ENCODE measurements at places on chromosomes 7 and 10. TPM values are rescaled to one million over a fixed set of nuclear protein-coding genes. Genes with fewer than 3 reads are reported as not detected.

The AGMO gene
- polyA plus RNA-seq = 0.04 TPM

The CNPY1 gene
- not detected for polyA plus RNA-seq

The TEX36 gene
- not detected for polyA plus RNA-seq

The ACTR3C gene
- 6.8 TPM for polyA plus RNA-seq

The FAM180A gene
- polyA plus RNA-seq = 0.65 TPM

The ZNF775 gene
- 3.2 TPM for polyA plus RNA-seq

GRCh38 chr7:157150882-157151281 is 12.2 kb downstream of the UBE3C start:
- DNase-seq = peak; percentile 51

GRCh38 chr10:130354573-130354954 is 218.4 kb downstream of the GLRX3 start:
- no peak for DNase-seq

- peak; percentile 22 for DNase-seq
Measured at GRCh38 chr7:151174246-151175046, 7.0 kb upstream of the GBX1 start.

DNA sequence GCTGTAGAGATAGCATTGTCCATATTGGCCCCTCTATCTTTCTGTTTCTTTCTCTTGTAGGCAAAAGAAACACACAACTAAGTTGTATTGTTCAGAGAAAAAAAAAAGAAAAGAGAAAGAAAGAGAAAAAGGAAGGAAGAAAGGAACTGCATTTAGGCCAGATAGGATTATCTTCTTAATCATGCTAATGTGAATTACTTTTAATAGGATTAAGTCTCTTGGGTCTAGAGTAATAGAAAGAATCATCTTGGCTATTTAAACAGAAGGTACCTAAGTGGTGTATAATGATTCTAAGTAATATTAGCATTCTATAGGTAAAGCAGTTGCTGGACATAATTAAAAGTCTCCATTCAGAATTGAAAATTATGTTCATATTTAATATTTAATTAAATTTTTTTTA is 42.2 kb downstream of the GPR85 start:
- DNase-seq = no peak

DNA sequence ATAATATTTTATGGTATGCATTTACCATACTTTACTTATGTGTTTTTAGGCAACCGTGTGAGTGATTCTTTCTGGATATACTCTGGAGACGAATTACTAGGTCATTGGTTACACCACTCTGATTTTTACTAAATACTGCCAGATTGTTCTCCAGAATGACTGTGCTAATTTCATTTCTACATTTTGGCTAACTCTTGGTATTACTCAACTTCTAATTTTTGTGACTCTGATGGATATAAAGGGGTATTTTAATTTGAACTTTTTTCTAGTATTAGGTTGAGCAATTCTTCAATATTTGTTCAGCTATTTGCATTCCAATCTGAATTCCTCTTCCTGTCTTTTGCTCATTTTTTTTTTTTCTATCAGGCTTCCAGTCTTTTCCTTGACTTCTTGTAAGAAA is 223.6 kb downstream of the MDFIC start:
- no peak for DNase-seq

GRCh38 chr10:73019100-73019499 is 64.5 kb upstream of the PLA2G12B start:
- no peak for DNase-seq

GRCh38 chr10:72056113-72056512 is 32.2 kb downstream of the SPOCK2 start:
- no peak for DNase-seq

DNA sequence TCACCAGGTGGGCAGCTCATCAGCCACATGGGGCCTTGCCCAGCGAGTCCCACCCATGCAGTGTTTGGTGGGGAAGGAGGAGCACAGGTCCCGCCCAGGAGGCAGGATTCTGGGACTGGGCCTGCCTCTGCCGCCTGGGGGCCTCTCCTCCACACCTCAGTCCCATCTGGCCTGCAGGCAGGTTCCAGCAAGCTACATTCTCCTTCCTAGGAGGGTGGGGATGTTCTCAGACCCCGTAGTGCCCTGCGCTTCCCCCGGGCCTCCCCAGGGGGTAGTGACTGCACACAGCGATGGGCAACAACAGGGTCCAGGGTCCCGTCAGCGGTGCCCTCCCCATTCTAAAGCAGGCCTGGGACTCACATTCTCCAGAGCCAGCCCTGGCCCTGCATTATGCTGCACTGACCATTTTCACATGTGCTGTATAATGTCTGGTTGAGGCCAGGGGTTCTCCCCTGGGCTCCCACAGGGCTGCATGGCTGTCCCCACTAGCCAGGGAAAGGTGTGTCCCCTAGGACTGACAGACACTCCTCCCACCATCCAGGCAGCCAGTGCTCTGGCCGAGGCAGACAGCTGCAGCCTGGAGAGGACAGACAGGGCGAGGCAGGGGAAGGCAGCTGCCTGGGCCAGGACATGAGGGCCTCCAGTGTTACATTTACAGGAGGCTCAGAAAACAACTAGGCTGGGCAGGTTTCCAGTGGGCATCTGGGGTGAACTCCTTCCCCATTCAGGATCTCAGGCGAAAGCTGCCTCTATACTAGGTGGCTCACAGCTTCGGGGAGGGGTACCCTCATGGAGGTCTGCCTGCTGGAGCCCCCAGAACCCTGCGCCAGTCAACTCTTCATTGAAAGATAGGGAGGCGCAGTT is 9.3 kb downstream of the RASGEF1A start:
- DNase-seq = no peak

- DNase-seq = no peak
Measured at GRCh38 chr7:24685708-24686107, 71.6 kb downstream of the GSDME start.

GRCh38 chr10:96072674-96073073 is 29.3 kb downstream of the CCNJ start:
- DNase-seq = no peak

DNA sequence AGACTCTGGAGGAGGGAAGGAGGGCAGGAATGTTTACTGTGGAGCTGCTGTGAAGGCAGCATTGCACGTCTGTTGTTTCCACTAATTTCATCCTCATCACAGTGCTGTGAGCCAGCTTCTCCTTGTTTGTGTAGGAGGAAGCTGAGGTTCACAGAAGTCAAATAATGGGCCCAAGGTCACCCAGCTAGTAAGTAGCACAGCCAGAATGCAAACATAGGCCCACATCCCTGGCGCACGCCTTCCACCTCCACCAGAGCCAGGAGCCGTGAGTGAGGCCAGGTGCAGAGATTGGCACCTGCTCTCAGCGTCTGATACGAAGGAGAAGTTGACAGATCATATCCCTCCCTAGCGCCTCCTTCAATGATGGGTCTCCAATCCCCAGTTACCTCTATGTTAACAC is 93.6 kb downstream of the HTR5A start:
- no peak for DNase-seq

DNA sequence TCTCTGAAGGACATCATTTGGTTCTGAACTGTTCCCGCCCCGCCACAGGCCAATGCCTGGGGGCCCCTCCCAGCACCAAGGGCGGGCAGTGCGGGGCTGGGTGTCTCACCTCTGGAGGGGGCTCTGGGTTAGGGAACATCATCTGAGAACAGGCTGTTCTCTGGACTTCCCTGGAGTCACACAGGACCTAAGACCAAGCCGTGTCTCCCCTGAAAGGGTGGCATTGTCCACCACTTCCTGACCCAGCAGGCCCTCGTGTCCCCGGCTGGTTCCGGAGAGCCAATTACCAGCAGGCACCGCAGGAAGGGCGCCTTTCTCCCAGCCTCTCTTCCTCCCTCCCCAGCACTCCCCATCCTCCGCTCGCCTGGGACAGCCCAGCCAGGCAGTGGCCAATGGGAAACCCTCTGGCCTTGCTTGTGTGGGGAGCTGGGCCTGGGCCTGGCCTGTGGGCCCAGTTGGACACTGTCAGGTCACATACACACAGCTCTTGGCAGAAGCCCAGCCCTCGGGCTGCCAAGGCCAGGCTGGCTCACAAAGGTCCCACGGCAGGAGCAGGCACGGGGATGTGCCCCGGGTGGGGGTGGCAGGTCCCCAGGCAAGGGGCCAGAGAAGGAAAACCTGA is 119.5 kb downstream of the SPDYE5 start:
- DNase-seq = peak; percentile 54

- no peak for DNase-seq
Measured at GRCh38 chr10:49739426-49739825, 22.7 kb downstream of the OGDHL start.

DNA sequence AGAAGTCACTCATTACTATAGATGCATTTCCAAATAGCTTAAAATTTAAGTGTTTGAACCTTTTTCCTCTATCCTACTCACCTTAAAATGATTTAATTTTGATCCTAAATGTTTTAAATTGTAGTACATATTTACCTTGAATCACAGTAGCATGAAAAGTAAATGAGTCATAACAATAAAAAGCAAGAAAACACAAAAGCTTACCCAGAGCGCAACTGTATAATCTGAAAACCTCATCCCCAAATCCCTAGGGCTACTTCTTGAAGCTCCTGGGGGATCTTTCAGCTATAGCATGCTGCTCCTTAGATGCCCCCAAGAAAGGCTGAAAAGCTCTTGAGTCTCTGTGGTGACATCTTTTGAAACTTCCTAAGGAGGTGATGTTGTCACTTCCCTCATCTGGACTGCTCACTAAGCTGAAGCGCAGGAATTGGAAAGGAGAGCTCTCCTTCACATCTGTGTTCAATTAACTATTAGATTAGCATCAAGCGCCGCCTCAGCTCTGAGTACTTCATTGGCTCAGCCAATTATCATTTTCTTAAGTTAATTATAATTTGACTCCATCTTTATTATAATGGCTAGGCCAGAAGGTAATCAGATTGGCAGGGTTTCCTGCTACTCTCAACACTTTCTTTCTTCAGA is 60.2 kb downstream of the SEMA3E start:
- DNase-seq = no peak

DNA sequence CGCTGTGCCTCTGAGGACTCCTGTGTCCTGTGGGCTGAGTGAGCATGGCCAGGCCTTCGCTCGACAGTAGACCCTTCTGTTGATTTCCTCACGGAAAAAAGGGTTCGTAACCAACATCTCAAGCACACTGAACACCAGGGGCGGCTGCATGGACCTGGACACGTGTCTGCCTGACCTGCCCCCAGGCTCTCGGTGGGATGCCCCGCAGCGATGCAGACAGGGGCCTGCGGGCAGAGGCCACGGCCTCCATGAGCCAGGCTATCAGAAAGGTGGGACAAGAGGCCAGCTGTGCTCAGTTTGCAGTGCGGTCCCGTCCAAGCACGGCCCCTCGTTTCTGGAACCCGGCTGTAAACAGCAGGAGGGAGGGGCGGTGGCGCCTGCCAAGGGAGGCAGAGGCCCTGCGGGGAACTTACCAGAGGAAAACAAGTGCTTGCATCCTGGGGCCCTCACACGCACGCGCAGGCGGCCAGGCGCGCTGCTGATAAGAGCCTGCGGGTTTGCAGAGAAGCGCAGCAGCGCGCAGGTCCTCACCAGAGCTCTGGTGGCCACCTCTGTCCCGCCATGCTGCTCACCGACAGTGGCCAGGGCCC is 10.6 kb downstream of the GPR146 start:
- DNase-seq = peak; percentile 91

DNA sequence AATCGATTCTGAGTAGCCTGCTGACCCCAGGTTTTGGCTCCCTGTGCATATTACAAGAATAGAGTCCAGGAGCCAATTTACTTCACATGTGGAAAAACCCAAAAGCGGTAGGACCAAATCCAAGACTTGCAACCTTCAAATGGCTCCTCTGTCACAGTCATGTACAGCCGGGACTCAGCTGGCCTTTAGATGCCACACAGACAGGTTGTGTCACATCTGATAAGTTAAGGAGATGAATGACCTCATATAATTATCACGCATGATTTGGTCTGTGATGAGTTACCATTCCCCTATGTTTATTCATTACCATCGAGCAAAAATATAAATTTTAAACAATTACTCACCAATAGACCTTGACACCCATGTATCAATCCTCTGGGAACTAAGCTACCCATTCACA is 14.2 kb downstream of the CACNA2D1 start:
- no peak for DNase-seq

DNA sequence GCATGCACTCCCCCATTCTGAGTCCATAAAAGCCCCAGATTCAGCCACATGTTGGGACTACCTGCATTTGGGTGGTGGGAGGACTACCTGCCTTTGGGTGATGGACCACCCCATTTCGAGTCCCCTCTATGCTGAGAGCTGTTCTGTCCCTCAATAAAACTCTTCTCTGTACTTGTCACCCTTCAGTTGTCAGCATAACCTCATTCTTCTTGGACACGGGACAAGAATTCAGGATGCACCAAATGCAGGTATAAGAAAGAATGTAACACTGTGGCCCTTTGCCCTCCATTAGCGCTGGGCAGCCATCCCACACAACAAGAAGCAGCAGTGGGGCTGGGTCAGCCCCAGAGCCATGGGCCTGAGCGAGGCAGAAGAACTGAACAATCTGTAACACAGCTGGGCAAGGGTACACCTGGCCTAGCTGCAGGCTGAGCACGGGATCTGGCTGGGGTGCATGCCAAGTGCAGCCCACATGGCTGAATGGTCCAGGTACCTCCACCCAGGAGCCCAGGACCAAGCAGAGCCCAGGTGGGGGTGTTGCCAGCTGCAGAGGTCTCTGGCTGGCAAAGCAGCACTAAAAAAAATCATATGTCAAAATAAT is 1344.3 kb upstream of the LRRTM3 start:
- DNase-seq = peak; percentile 17

GRCh38 chr7:23598296-23598695 is 1.1 kb downstream of the CCDC126 start:
- DNase-seq = peak; percentile 6

DNA sequence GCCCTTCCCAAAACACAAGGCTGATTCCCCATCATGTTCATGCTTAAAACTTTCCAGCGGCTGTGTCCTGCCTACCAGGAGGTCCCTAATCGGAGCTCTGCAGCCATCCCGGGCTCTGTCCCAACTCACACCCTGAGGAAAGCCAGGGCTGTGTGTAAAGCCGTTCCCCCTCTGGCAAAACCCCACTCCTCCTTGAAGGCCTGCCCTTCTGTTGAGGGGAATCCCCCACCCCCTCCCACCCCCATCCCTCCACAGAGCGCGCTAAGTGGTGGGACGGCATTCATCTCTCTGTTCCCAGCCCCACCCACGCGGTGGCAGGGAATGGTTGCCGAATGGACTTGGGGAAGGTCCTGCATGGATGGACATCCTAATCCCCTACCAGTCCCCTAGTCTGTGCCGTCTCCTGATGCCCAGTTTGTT is 667 bp upstream of the TMEM120A start:
- no peak for DNase-seq

- no peak for DNase-seq
Measured at GRCh38 chr7:17830206-17830605, 110.1 kb downstream of the SNX13 start.

DNA sequence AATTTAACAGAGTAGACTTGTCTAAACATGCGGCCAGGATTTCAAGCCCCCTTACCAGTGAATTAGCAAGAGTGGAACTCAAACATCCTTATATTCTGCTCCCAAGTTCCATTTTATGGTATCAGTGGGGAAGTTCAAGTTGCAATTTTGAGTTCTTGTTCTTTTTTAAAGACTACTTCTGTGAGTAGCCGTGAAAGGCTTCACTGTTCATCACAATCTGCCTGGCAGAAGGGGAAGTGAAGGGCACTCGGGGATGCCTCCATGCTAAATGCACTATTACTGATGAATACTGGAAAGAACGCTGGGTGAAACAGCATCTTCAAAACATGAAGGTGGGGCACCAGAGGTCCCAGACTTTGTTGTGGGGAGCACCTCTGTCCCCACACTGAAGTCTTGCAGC is 22.4 kb upstream of the FGL2 start:
- no peak for DNase-seq

GRCh38 chr10:28833313-28833712 is 156.0 kb downstream of the BAMBI start:
- peak; percentile 79 for DNase-seq
